Stimulated activated CD8-positive, alpha-beta memory T cell treated with anti-CD3 and anti-CD28 coated beads, Interleukin-7, amount 100 ng/mL, for 1 hour (primary cell): ENCODE measurements at places on chromosomes 6 and 20.
A peak's percentile ranks its signal among the peaks of the same experiment; 100 is the strongest.

DNA sequence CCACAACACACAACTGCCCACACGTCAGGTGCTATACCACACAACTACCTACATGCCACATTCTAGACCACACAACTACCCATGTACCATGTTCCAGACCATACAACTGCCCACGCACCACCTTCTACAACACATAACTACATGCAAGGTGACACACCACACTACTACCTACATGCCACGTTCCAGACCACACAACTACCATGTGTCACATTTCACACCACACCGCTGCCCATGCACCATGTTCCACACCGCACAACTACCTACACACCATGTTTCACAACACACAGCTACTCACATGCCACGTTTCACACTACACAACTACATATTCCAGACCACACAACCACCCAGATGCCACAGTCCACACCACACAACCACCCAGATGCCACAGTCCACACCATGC, 19.8 kb downstream of the THBS2 start:
- DNase-seq = no peak

DNA sequence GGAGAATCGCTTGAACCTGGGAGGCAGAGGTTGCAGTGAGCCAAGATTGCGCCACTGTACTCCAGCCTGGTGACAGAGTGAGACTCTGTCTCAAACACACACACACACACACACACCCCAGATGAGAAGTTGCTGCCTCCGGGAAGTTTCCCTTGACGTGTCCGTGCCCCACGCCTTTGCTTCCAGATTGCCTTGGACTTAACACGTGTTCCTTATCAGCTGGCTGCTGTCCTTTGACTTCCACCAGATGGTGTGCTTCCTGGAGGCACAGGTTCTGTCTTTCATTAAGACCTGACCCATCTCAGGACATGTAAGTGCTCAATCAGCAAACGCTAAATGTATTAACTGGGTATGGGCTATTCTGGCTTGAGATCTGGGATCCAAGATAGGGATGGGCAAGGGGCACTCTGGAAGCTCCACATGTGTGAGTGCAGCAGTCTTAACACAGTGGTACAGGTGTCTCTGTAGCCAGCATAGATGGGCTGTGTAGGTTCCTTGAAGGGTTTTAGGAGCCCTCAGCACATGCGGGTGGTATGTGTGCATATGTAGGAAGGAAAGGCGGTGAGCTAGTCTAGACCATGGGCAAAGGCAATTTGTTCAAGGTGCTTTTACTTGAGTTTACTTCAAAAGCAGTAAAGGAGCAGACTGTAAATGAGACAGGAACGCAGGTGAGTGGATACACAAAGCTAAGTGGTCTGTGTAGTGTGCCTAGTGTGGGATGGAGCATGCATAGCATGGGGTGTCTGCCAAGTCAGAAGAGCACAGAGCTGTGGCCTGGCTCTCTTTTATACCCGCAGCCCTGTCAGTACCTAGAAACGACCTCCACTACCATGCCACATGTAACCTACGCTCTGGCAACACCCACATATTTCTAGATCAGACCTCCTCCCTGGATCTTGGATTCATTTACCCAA, 11.6 kb downstream of the PIGT start:
- no peak for DNase-seq

DNA sequence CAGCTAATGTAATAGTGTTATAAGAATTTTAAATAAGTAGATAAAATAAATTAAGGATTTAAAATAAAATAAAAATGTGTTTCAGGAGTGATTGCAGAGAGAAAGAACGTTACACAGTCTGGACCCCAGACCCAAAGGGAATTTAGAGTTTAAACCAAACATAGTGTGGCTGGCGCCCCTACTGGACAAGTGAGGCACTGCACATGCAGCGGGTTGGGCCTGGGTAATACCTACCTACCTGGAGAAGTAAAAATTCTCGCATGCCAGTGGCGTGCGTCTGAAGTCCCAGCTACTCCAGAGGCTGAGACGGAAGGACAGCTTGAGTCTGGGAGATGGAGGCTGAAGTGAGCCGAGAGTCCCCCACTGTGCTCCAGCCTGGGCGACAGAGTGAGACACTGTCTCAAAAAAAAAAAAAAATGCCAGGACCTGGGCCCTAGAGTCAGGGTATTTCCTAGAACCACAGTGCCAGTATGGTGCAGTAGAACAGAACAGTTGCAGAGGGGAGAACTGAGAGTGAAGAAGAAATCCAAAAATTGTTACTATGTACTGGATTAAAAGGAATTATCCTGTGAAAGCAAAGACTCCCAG, 71.4 kb upstream of the TCF21 start:
- peak; percentile 4 for DNase-seq

DNA sequence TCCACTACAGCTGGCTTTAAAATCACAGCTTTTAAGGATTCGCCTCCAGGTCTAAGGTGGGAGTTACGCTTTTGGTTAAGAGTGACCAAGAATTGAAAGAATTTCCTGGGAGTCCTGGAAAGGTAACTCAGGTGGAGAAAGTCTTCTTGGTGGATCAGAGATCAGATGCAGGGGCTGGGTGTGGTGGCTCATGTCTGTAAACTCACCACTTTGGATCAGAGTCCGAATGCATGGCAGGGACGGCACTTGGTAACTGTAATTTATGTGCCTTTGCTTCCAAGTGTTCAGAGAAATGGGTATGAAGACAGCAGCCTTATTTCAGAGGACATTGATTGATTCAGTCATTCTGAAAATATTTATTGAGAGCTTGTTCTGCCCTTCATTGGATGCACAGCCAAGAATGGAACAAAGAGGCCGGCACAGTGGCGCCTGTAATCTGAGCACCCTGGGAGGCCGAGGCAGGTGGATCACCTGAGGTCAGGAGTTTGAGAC, 18.0 kb upstream of the JARID2 start:
- no peak for DNase-seq

DNA sequence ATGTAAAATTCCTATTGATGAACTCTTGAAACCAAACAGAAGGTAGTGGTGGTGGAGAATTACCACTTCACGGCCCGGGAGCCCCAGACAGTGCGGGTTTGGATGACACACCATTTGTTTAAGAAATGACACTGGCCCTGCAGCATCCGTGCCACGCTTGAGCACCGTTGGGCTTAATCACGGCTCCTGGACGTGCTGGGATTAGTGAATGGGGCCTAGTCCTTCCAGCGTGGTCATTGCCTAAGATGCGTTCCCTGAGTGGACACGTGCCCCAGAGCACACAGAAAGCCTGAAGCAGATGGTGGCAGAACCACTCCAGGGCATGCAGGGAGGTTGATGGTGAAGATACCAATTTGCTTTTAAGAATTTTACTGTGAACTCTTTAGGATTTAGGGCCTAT, 14.5 kb downstream of the STX16 start:
- no peak for DNase-seq

GRCh38 chr6:14166839-14167238, 49.3 kb downstream of the CD83 start:
- no peak for DNase-seq

DNA sequence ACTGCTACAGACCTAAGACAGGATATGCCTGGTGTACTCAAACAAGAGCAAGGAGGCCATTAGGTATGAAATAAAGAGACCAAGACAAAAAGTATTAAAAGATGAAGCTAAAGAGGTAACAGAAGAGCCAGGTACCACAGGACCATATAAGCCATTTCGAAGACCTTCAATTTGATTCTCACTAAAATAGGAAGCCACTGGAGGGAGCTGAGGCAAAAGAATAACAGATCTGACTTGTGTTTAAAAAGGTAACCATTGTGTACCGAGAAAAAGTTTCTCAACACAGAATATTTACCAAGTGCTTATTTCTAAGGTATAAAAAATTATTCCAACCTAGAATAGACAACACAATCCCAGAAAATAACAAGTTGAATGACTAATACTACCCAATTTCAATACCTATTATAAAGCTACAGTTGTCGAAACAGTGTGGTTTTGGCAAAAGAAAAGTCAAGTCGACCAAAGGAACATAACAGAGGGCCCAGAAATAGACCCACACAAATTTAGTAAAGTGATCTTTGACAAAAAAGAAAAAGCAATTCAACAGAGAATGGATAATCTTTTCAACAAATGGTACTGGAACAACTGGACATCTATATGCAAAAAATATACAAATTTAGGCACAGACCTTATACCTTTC, 125.3 kb upstream of the DST start:
- DNase-seq = no peak

- DNase-seq = no peak
These were observed 113.3 kb upstream of the SAMD5 start for GRCh38 chr6:147395158-147395557.

- DNase-seq = no peak
These were observed 43.4 kb downstream of the QKI start for GRCh38 chr6:163457637-163458561.

- no peak for DNase-seq
These were observed 42.0 kb downstream of the BCAS1 start for GRCh38 chr20:54028276-54029011.

GRCh38 chr6:150673720-150674346, 74.1 kb downstream of the PLEKHG1 start:
- no peak for DNase-seq

DNA sequence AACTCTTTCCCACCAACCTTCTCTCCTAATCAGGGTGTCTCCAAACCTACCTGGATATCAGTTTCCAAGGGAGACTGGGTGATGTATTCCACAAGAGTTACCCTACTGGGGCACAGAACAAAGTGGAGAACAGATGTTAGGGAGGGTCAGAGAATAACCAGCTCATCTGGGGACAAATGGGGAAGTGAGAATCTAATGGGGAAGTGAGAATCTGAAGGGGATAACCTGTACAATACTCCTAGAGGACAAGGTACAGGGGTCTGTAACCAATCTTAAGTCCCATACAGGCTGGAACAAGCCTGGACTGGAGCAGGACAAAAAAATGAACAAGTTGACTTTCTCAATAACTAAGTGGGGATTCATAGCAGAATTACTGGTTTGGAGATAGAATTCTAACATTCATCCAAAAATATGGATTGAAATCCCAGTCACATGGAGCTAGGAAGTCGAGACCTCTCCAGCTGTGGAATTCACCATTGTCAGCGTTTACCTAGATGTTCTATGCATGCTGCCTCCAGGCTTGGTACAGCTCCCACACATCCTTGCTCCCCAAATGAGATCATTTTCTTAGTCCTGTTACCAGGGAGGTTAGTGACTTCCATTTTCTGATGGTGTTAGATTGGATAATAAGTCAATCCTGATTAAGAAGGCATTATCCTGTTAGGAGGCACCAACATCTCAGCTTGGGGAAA, 214.8 kb upstream of the MOCS1 start:
- no peak for DNase-seq

DNA sequence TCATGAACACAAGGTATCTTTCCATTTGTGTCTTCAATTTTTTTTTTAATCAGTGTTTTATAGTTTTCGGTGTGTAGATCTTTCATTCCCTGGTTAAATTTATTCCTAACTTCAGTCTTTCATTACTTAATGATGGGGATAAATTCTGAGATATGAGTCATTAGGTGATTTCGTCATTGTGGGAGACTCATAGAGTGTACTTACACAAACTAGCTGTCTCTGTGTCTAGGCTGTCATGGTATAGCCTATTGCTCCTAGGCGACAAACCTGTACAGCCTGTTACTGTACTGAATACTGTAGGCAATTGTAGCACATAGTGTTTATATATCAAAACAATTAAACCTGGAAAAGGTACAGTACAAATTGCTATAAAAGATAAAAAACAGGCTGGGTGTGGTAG, 42.1 kb downstream of the SMAP1 start:
- no peak for DNase-seq

DNA sequence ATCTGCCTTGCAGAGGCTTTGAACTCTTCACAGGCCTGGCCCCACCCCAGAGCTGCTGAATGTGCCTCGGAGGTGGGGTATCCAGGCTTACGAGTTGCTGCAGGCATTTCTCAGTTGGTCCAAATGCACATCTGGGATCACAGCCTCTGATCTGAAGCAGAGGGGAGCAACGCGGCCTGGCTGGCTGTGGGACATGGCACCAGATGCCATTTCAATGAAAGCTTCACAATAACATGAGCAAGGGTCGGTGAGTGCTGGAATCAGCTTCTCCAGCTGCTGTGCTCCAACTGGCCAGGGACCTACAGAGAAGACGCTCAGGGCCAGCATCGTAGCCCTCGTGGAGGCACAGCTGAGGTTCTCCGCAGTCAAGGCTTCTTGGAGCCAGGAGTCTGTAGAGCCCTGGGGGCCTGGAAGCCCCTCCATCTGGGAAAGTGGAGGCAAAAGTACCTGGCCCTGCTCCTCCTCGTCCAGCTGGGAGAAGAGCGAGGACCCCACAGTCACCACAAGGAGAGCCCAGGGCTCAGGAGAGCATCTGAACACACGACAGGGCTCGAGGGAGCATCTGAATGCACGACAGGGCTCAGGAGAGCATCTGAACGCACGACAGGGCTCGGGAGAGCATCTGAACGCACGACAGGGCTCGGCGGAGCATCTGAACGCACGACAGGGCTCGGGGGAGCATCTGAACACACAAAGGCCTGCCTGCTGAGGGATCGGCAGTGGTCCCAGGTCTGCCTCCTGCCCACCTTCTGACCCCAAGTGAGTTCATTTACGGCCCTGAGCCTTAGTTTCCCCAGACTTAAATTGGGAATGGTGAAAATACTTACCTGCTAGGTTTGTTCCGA, 165.2 kb downstream of the DLL1 start:
- no peak for DNase-seq

GRCh38 chr20:52983726-52984450, 11.7 kb downstream of the TSHZ2 start:
- no peak for DNase-seq

- DNase-seq = no peak
These were observed 61.4 kb upstream of the CSE1L start for GRCh38 chr20:48984575-48985219.

- no peak for DNase-seq
These were observed 6.8 kb downstream of the GUCA1A start for GRCh38 chr6:42179945-42180313.

GRCh38 chr20:50735813-50736212, 4.4 kb downstream of the PARD6B start:
- no peak for DNase-seq

DNA sequence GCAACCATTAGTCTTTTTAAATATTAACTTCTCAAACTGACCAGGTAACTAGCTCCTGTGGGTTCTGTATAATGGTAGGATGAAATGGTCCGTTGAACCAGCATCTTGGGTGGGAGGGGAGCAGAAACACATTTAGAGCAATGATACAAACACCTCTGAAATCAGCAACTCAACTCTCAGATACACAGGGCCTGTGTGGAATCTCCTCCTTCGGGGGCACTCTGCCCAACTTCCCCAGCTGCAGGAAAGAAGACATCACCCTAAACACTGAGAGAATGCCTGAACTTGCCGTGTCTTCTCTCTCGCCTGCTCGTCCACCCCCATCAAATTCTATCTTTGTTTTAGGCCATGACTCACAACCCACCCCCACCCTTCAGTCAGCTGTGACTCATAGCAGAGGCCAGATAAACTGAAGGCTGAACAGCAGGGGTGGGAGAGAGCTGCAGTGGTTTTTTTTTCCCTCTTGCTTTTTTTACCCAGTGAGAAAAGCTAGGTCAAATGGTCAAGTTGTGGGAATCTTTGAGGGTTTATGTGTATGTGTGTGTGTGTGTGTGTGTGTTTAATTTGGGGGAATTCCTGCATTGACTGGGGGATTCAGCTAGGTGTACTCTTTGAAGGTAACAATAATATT, 593.4 kb upstream of the JAG1 start:
- DNase-seq = no peak
